ENCODE measurements at places on chromosomes 11 and 22.

- peak; percentile 96 for DNase-seq
These were observed 830 bp upstream of the ESRRA start for GRCh38 chr11:64304316-64305072.

- no peak for DNase-seq
These were observed 915 bp upstream of the SREBF2 start for GRCh38 chr22:41831828-41832552.

DNA sequence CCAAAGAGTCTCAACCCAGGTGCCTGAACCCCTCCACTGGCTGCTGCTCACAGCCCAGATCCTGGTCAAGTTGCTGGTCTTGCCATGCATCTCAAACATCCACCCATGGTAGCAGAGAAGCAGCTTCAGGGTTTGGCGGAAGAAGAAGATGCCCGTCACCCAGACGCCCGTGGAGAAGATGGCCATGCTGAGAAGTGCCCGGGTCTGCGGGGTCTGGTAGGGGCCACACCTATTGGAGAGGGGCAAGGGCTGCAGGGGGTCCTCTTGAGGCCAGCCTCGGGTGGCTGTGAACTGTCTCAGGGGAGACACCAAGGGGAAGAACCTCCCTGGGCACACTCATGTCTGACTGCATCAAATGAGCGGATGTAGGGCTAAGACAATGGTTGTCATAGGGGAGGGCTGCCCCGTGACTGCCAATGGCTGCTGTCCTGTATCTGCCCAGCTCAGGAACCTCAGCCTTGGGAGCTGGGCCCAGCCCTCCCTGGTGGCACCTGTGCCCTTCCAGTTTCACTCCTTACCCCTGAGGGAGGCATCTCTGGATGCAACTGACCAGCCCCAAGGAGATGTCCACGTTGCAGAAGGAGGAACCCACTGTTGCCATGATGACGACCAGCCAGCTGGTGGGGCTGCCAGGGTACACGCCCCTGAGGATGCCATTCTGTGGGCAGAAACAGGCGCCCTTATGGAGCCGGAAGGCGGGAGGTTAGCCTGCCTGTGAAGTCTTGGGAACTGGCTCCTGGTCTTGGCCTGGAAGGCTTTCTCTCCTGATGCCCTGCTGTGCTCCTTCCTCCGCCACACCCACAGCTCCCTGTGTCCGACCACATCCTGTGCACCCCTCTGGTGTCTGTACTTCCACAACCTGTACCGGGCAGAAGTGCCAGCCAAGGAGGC is 1.2 kb downstream of the CPT1B start:
- DNase-seq = no peak

DNA sequence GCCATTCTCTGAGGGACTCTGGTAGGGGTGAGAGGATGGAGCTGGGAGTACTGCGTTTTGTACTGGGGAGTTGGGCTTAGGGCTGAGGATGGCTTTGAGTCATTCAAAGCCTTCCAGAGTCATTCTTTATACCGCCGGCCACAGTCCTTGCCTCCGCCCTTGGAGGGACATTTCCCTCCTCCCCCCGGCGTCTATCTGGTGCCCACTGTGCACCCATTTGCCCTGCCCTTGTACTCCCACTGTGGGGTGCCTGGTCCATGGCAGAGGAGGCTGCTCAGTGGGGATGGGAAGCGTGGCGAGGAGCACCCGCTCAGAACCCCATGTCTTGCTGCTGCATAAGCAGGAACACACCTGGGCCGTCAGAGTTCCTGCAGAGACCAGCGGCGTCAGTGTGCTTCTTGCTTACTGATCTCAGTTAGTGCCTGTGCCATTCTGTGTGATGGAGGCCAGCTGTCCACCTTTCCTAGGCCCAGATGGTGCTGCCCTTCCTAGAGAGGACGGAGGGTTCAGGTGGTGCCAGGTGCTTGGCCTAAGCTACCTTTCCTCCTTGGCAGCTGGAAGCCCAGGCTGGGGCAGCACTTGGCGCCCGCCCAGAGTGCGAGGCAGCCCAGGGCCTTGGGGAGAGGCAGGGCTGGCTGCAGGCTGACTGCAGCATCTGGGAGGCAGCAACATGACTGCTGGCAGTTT is 23.3 kb upstream of the TMEM191C start:
- DNase-seq = peak; percentile 0

DNA sequence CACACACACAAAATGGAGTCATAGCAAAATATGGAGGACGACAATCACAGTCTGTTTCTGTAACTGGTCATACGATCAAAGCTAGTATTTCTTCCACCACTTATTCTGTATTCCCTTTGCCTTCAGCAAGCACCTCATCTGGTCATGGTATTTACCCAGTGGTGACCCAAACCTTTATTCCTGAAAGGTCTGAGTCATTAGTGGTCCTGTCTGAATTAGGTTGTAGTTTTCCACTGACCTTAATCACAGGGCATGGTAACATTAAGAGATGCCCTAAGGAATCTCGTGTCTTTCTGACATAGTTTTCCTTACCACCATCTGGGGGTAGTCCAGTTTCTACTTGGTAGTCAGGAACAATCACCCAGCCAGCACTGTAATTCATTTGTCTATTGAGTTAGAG is 54.8 kb upstream of the CEP295 start:
- no peak for DNase-seq

DNA sequence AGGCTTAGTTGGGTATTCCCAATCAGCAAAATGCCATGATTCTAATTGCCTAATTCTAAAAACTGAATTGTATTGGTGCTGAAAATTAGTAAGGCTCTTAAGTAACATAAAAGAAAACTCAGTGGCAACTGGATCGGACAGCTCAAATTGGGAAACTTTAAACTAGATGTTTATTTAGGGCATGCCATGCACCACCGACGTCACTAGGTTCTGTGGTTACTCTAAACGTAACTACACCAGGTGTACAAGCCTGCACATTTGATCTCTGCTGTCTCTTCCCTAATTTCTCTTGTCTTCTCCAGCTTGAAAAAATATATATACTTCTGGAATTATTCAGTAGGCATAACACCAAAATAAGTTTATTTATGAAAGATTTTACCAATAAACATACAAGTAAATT is 378.2 kb downstream of the DCDC1 start:
- no peak for DNase-seq

DNA sequence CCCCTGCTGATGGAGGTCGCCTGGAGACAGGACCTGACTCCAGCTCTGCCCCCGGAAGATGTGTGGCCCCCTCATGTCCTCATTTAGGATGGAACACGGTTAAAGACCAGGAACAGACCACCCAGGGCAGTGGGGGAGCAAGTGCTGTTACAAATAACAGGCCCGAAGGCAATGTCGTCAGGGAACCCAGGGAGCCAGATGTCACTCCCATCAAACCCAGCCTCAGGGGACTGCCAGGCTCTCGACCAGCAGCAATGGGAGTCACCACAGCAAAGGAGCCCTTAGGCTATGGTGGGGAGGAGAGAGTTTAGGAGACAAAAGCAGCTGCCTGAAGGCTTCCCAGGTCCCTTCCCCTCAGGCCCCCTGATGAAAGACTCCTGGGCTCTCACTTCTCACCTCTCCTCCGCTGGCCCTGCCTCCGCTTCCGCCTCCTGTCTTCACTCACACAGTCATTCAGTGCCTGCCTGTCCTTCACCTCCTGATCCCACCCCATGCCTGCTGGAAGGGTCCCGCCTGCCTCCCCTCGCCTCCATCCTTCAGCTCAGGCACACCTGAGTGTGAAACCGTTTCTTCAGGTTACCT is 4.4 kb downstream of the RPS19BP1 start:
- no peak for DNase-seq

GRCh38 chr11:69953356-69953755 is 124.8 kb upstream of the ANO1 start:
- no peak for DNase-seq

DNA sequence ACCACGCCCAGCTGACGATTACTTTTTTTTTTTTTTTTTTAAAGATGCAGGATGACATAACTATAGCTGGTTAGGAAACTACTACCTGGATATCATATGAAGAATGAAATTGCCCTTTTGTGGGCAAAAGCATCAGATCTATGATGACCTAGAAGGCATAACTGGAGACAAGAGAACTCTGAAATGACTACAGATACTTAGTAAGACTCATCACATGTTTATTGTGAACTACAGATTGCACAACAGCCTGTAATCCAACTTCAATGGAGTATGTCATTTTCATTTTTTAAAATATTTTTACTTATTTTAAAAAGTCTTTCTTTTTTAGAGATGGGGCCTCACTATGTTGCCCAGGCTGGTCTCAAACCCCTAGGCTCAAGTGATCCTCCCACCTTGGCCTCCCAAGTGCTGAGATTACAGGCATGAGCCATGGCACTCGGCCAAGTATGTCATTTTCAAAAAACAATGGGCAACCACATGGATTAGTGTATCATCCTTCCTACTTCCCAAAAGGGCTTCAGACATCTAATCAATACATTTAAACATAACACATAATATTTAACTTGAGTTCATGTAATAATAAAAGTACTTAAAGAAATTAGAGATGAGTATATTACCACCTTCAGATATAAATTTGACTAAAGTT is 3.3 kb downstream of the MTMR2 start:
- DNase-seq = no peak

- no peak for DNase-seq
These were observed 10.6 kb upstream of the BBOX1 start for GRCh38 chr11:27029966-27030365.

GRCh38 chr11:58392746-58393145 is 13.9 kb downstream of the OR5B3 start:
- no peak for DNase-seq

- no peak for DNase-seq
These were observed 5.8 kb downstream of the MMP3 start for GRCh38 chr11:102837646-102838045.

DNA sequence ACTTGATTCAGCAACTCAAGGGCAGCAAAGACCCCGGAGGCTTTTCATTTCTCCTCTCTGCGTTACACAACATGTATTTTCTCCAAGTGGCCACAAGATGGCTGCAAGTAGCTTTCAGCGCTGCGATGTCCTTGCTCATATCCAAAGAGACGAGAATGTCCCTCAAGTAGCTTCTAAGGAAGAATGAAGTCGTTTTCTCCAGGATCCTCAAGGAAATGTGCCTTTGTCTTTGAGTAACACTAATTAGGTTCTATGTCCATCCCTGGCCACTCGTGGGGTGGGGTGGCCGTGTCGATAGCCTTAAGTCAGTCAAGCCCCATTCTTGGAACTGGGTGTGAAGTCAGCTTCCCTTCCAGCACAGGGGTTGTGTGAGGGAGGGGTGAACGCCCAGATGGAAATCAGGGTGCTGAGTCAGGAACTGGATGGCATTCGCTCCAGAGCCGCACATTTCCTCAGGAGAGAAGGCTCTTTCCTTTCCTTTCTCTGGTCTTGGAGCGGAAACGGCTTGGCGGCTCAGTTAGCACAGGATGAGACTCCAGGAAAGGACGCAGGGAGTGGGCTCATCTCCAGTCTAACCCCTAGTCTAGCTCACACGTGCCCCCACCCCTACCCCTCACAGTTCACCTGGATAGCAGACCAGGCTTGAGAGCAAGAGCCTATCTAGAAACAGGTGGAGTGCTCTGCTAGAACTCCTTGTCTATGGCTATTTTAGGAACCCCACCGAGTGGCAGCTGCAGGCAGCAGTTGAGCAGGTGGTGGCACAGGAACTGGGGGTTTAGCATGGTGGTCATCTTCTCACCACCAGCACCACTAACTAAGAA is 44.3 kb downstream of the NNMT start:
- DNase-seq = peak; percentile 44

- peak; percentile 19 for DNase-seq
These were observed 607 bp downstream of the DMC1 start for GRCh38 chr22:38569181-38569971.

GRCh38 chr11:132361011-132361550 is 990.7 kb downstream of the NTM start:
- DNase-seq = no peak

GRCh38 chr11:64144587-64145472 is 21.1 kb downstream of the MACROD1 start:
- no peak for DNase-seq

- DNase-seq = no peak
These were observed 950.3 kb upstream of the CCDC90B start for GRCh38 chr11:84236436-84236835.

GRCh38 chr22:34080433-34080832 is 160.2 kb upstream of the LARGE1 start:
- DNase-seq = no peak

- DNase-seq = no peak
These were observed 59.5 kb downstream of the TRIM29 start for GRCh38 chr11:120078397-120078796.

- DNase-seq = peak; percentile 89
These were observed 2.8 kb upstream of the CDKN1C start for GRCh38 chr11:2888266-2888968.

DNA sequence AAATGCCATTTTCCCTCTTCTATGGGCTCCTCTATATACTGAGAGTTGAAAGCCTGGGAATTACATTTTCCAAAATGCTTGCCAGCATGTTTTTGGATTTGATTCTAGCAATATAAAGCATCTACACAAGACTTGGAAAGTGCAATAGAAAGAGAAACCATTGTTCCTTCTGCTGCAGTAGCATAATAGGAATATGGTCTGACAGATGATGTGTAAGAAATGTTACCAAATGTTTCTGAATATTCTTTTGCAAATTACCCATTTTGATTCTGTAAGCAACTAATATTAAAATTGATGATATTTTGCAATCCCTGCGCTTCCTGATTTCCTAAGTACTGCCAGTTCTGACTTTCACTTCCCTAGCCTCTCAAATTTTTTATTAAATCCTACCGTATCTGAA is 61.6 kb downstream of the CASP12 start:
- DNase-seq = no peak

DNA sequence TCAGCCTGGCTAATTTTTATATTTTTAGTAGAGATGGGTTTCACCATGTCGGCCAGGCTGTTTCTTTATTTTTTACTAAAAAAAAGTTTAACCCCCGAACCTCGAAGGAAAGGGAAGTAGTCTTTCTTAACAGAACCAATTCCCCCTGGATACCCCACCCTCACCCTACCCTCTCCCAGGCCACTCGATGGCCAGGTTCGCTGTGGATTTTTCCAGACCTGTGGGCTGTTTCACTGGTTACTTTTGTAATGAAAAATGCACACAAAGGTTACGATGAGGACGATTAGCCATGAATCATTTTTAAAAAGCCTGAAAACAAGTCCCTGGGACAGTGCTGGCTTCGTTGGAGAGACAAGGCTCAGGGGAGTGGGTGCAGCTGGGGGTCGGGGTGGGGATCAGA is 2.5 kb downstream of the TSPO start:
- DNase-seq = no peak

- DNase-seq = no peak
These were observed 200.2 kb downstream of the PGR start for GRCh38 chr11:100929377-100929776.

DNA sequence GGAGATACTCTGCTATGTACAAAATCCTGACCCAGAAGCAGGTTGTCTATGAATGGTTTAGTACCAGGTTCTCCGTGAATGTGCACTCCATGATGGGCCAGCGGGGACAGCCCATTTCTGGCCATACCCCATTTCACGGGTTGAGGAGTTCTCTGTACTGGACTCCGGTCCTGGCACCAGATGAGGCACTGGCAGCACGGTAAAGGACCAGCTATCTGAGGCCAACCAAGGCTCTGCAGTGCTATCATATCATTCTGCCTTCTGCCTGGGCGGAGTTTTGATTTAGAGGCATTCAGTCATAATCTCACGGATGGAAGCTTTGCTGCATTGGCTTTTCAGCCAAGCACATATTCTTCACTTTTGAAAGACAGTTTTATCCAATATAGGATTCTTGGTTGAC is 18.5 kb upstream of the KMT5B start:
- DNase-seq = no peak

GRCh38 chr11:114563077-114563476 is 3.4 kb upstream of the NXPE1 start:
- DNase-seq = peak; percentile 5
